ENCODE measurements at places on chromosomes 16 and 17.

GRCh38 chr17:28956112-28956511 is 4.8 kb upstream of the PHF12 start:
- DNase-seq: no peak

DNA sequence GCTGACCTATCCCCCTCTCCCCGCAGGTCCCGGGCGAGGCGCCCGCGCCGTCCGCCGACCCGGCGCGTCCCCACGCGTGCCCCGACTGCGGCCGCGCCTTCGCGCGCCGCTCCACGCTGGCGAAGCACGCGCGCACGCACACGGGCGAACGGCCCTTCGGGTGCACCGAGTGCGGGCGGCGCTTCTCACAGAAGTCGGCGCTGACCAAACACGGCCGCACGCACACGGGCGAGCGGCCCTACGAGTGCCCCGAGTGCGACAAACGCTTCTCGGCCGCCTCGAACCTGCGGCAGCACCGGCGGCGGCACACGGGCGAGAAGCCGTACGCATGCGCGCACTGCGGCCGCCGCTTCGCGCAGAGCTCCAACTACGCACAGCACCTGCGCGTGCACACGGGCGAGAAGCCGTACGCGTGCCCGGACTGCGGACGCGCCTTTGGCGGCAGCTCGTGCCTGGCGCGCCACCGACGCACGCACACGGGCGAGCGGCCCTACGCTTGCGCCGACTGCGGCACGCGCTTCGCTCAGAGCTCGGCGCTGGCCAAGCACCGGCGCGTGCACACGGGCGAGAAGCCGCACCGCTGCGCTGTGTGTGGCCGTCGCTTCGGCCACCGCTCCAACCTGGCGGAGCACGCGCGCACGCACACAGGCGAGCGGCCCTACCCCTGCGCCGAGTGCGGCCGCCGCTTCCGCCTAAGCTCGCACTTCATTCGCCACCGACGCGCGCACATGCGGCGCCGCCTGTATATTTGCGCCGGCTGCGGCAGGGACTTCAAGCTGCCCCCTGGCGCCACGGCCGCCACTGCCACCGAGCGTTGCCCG is 10.3 kb downstream of the ZNF771 start:
- no peak for DNase-seq

- DNase-seq: no peak
Measured at GRCh38 chr16:68332411-68333121, 21.7 kb downstream of the PRMT7 start.

DNA sequence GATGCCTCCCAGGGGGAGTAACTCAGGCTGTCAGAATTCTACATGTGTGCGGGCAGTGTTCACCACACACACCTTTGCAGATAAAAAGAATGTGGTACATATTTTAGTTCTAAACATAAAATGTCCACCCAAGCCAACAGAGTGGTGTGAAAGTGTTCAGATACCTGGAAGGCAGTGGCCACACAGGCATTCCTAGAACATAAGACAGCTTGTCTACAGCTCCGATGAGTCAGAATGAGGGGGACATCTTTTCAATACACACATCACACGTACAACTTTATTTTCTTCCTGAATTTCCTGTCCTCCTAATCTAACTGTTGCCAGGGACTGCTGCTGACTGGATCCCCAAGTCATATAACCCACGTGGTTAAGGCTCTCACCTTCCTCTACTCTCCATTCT is 142.3 kb downstream of the ZFHX3 start:
- DNase-seq: no peak

GRCh38 chr17:29251184-29251583 is 4.5 kb downstream of the CRYBA1 start:
- DNase-seq: no peak

DNA sequence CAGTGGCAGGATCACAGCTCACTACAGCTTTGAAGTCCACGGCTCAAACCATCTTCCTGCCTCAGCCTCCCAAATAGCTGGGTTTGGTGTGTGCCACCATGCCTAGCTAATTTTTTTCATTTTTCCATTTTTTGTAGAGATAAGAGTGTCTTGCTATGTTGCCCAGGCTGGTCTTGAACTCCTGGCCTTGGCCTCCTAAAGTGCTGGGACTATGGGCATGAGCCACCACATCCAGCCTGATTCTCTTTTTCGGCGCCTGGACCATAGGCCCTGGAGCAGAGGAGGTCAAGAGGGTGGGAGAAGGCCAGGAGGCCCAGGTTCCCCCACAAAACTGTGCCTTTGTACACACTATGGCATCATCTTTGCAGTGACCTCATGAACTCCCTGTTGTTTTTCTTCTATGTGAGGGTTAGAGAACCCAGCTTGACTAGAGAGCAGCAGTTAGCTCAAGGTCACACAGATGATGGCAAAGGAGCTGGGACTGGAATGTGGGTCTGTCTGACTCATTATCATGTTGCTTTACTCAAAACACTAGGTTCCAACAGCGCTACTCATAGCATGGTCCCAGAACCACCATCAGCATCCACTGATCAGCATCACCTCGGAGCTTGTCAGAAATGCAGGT is 16.3 kb downstream of the SCN4A start:
- no peak for DNase-seq

DNA sequence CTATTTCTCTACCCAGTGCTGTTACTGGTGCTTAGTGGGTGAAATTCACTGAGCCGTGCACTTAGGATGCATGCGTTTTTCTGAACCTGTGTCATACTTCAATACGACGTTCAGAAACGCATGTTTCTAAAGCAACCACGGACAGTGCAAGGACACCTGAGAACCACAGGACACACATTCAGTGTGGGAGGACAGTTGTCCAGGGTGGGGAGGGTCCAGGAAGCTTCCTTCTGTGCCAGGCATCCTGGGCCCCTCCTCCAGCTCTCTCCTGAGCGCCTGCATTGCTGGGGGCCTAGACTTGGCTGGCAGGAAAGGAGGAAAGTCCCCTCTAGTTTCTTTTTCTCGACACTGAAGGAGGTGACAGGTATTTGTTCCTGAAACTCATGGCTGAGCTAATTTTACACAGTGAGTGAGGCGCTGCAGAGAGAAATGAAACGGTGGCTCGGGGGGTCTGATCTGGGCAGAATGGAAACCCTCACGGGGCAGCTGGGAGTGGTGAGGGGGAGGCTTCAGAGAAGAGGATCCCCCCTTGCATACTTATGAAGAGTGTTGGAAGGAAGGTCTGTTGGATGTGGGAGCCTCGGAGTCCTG is 89.9 kb downstream of the IRF8 start:
- no peak for DNase-seq

GRCh38 chr17:83200231-83200699 is 120.9 kb downstream of the METRNL start:
- DNase-seq: no peak

DNA sequence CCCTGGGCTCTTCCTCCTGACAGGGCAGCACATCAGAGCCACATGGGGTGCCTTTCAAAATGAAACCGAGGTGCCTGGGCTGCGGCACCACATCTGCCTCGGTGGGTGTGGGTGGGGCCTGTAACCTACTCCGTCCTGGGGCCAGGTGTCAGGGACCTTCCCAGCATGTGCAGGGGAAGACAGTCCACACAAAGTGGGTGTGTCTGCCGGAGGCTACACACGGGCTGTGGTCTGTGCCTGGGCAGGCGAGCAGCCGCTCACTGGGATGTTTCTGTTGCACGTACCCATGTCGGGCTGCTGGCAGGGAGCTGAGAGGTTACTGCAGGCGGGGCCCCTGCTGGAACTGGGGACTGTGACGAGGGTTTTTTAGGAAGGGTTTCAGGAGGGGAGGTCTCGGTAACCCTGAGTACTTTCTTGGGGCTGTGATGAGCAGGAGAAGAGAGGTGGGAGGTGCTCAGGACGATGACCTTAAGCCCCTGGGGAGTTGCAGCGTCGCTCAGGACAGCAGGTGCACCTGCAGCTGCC is 351.2 kb downstream of the SEC14L1 start:
- no peak for DNase-seq

GRCh38 chr17:29138971-29139691 is 41.1 kb downstream of the MYO18A start:
- DNase-seq: no peak

GRCh38 chr16:67246756-67247191 is 507 bp downstream of the FHOD1 start:
- DNase-seq: no peak

DNA sequence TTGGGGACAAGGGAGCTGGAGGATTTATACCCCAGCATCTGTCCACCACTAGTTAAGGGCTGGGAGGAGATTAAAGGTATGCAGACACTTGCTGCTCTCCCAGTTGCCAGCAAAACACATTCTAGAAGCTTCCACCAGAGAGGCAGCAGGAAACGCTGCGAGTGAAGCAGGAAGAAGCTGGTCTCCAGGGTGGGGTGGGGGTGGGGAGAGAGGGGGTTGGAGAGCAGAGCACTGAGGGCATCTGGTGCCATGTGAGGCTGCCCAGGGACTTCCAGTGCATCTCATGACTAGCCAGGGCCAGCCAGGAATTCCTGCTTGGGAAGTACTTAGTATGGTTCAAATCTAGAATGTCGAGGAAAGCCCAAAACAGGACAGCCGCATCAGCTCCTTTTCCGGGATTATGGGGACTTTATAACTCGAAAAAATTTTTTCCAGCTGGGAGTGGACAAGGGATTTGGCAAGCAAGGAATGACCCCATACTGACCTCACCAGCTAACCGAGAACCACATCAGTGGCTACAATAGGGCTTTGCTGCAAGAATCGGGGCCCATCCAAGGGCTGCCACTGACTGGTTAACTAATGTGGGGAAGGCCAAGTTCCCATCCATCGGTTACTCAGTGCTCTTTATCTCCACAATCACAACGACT is 26.2 kb upstream of the AXIN2 start:
- no peak for DNase-seq

DNA sequence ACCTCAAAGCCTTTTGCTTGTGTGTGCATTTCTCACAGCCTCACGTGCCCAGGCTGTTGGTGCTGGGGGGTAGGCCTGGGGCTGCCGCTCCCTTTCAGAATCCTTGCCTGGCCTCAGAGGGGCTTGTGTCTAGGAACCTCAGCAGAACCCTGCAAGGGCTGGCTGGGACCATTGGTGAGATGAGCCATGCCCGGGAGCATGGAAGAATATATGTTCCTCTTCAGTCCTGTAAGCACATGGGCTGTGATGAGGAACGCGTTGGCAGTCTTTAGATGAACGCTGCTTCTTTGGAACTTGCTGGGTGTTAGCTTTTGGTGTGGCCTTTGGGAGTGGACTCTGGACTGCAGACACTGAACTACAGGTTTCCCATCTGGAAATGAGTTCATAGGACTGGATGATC is 32.0 kb upstream of the SLC5A10 start:
- DNase-seq: no peak

- DNase-seq: no peak
Measured at GRCh38 chr17:34581446-34582184, 2.2 kb downstream of the TMEM132E start.

DNA sequence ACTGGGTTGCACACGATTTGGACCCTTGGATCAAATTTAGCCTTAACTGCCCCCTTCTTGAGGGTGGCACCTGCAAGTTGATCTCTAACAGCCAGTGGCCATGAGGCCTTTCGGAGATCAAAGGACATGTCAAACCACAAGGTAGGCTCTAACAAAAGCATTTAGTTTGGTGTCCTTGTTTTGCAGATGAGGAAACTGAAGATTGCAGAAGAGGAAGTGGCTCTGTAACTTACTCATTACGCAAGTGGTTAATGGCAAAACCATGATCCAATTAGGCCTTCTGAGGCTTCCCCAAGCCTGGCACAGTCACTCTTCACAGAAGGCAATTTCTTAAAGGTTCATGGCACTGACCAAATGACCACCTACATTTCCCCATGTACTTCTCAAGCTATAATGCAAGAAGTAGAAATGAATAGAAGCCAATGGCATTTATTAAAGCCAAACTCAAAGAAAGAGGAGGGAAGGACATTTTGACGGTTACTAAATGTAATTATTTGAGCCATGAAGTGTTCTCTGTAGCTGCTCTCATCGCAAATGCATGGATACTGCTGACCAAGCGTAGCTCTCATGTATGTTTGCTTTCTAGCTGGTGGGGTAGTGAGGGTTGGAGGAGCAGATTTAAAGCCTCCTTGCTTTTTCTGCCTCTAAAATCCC is 32.8 kb upstream of the ABCC12 start:
- no peak for DNase-seq

DNA sequence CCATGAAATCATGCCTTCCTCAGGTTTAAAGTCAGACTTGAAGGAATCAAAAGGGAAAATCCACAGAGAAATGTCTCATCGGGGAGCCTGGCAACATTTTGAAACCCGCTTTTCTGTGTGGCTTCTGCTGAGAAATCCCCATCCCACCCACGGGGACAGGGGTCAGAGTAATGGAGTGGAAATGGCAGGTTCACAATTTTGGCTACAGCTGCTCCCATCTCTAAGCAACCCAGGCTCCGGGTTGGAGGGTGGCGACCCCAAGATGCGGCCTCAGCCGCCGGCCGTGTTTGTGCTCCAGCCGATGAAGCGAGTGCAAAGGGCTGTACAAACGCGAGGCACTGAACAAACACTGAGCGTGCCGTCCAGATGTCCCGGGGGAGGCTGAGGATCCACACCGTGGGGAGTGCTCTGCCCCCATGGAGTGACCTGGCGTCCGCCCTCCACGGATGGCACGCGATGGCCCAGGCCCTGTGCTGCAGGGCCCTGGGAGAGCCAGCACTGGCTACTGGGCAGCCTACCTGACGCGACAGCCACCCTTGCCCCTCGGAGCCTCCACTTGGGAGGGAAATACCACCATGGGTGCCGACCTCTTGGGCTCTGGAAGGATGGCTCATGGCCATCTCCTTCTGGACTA is 22.2 kb downstream of the SLC43A2 start:
- no peak for DNase-seq

DNA sequence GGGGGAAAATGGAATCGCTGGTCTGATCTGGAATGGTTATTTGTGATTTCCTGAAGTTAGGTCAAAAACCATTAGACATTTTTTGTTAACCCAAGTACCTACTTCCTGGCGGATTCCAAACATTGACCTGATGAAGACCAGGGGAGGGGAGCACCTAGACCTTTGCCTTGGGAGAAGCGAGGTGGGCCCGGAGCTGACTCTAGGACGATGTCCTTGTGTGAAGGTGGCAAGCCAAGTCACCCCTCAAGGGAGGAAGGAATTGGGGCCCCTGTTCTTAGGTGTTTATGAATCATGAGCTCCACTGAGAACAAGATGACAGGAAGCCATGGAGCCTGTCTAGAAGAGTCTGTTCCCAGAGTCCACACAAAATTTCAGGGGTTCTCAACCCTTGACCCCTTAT is 204.9 kb upstream of the FOXF1 start:
- DNase-seq: no peak

DNA sequence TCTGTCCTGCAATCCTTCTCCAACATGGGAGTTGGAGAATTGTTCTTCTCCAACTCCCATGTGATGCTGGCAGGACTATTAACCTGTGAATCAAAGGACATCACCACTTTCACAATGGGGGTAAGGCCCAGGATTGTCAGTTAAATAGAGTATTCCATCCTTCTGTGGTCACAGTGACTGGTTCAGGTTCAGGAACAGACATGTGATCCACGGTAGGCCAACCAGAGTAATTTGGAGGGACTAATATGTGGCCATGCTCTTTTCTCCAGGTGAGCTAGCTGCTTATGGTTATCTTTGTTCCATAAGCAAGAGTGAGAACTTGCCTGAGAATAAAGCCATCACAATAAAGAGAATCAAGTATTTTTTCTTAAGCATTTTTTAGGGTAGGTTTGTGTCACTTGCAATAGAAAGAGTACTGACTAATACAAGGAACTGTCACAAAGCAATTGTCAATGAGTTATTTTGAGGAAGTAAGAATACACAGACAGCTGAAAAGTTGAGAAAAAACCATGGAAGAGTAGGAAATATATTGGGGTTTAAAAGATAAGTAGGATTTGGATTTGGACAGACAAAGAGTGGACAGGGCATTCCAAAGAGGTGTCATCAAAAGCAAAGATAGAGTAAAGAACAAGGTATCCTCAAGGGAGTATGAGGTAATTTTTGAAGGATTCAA is 63.4 kb downstream of the BRIP1 start:
- DNase-seq: no peak

GRCh38 chr17:3695723-3696411 is at the start of gene P2RX5:
P2RX5 (minus strand) TSS chr17:3696155; CDS start chr17:3696005, 150 bp downstream.
- no peak for DNase-seq

Measured in vagina (tissue), 2 donors.